Activated naive CD4-positive, alpha-beta T cell (primary cell): ENCODE measurements at places on chromosomes 7 and 10.

- DNase-seq: no peak
These were observed 196.4 kb downstream of the FAM107B start for GRCh38 chr10:14578060-14578952.

- DNase-seq: no peak
These were observed 27.1 kb downstream of the OGDH start for GRCh38 chr7:44633254-44634186.

DNA sequence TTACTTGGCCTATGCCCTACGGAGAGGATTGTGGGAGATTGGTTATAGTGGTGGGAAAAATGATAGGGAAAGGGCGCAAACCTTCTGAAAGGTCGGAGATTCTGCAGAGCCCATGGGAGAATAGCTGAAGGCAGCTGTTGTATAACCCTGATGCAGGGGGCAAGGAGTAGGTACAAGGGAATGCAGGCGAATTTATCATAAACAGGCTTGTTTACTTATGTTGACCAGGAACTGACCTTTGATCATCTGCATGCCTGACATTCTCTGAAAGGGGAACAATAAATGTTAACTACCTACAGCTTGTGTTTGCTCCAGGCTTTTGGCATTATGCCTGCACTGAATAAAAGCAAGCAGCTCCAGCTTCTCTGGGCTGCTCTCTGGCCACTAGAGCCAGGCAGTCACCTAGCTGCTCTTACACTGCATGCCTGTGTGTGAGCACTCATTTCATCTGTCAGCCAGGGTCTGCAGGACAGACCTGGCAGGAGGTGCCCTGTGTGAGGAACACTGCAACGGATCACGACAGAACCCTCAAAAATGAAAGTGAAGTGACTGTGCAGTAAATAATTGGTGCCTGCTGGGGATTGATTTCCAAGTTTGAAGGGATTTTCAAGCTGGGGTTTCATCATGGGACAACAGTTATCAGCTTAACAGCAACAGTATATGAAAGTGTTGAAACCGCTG is 31.1 kb upstream of the ABCA13 start:
- no peak for DNase-seq

GRCh38 chr10:21292763-21293517 is 232.5 kb downstream of the SKIDA1 start:
- DNase-seq: no peak

GRCh38 chr7:142455392-142455791 is 197.5 kb upstream of the PRSS58 start:
- DNase-seq: no peak

- no peak for DNase-seq
These were observed 133.0 kb upstream of the ZNF32 start for GRCh38 chr10:43781480-43782361.

GRCh38 chr7:66170309-66171231 is 34.6 kb upstream of the TPST1 start:
- DNase-seq: no peak

- no peak for DNase-seq
These were observed 46.2 kb upstream of the COMTD1 start for GRCh38 chr10:75281974-75282373.

- no peak for DNase-seq
These were observed 600.9 kb upstream of the NRP1 start for GRCh38 chr10:33935350-33935749.

DNA sequence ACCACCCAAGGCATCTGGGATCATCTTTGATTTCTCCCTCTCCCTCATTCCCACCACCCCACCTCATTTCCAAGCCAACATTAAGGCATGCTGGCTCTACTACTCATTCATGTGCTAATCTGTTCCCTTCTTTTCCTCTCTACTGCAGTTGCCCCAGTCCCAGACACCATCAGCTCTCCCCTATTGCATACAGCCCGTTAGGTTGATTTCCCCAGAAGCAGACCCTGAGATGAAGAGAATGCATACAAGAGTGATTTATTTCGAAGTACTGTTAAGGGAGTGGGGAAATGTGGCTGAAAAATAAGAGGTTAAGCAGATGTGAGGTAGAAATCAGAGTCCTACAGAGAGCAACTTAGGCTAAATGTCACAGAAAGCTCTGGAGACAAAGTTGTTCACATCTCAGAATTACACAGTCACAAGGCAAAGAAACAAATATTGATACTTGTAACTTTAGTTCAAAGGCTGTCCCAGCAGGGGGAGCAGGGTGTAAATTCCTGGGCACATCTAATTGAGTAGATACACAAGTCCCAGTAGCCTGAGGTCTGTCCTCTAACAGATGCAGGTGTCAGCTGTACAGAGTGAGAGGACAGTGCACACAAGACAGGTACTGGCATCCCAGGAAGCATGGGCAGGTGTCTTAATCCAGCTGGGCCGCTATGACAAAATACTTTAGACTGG is 20.9 kb downstream of the AKR1D1 start:
- DNase-seq: no peak

- DNase-seq: no peak
These were observed 48.1 kb upstream of the EXOC6 start for GRCh38 chr10:92800134-92800733.

DNA sequence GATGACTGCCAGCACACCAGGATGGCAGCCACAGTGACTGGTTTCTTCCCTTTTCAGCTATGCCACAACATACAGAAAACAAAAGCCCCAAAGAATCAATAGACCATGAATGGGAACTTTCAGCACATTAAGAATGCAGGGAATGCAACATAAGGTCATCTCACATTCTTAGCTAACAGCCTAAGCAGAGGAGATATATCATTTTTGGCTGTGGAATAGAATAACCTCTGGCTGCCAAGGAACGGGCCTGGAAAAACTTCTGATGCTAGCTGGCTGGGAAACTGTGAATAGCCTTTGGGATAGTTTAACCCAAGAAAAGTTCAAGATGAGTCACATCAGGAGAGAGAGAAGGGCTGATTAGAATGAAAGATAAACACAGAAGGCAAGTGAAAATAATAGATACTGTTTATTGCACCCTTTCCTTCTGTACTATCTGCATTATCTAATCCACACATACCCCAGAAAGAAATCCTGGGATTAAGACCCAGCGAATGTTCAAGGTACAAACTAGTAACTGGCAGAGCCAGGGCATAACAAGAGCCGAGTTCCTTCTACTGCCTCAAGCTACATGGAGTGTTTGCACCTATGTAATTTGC is 169.2 kb downstream of the SEMA3A start:
- DNase-seq: no peak

- no peak for DNase-seq
These were observed 7.1 kb downstream of the AGMO start for GRCh38 chr7:15554744-15555143.

DNA sequence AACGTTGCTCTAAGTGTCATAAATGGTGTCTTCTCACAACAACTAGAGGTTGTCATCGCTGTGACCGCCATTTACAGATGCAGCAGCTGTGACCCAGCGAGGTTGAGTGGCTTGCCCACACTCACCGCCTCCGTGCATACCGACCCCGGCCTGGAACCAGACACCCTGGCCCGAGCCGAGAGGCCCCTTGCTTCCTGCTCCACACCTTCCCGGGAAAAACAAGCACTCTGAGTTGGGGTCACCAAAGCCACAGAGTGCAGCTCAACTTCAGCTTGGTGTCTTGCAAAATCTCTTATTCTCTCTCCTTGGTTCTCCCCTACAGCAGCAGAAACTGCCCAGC is 115.7 kb upstream of the PPP2R2D start:
- DNase-seq: no peak

GRCh38 chr7:137469191-137469811 is 125.8 kb upstream of the PTN start:
- DNase-seq: no peak
